Panc1 (cell line): ENCODE measurements at places on chromosomes 4 and X. TPM values are rescaled to one million over a fixed set of nuclear protein-coding genes. Genes with fewer than 3 reads are reported as not detected.

- no peaks in the 10 kb centered on the region for H3K27me3 ChIP-seq
- H3K4me3 ChIP-seq, result no peak overlapping the region
- H3K4me1 ChIP-seq, result no peaks in the 10 kb centered on the region
- H3K36me3 ChIP-seq, result no peaks in the 10 kb centered on the region
Measured at GRCh38 chrX:2903366-2903765, 25.8 kb downstream of the ARSD start.

Gene CCKAR
- not detected for total RNA-seq

Gene STARD8
- 4.6 TPM for total RNA-seq

DNA sequence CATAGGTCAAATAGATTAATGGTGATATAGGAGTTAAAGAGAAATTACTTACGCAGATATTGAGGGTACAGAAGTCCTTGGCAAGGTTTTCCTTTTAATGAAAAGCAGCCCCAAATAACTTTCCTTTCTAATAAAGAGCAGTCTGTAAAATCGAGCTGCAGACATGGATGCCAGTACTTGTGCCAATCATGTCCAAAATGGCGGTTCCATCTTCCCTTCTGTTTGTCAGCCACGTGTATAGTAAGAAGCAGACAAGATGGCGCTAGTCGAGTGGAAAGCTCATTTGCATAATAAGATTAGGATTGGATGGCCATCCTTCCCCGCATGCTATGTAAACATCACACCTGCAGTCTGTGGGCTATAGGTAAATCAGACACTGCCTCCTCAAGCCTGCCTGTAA, 68.5 kb downstream of the FGFBP1 start:
- no peaks in the 10 kb centered on the region for H3K4me1 ChIP-seq
- H3K36me3 ChIP-seq, result no peaks in the 10 kb centered on the region
- no peak for DNase-seq
- H3K4me3 ChIP-seq, result no peak overlapping the region

DNA sequence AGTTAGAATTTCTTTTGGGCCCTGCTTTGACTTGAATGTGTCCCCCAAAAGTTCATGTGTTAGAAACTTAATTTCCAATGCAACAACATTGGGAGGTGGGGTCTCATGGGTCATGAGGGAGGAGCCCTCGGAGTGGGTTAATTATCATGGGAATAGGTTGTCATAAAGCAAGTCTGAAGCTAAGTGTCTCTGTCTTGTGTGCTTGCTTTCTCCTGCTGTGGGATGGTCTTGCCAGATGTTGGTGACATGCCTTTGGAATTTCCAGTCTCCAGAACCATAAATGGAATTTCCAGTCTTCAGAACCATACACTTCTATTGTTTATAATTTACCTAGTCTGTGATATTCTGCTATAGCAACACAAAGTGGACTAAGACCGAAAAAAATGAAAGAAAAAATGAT, 71.6 kb downstream of the RASL11B start:
- no peaks in the 10 kb centered on the region for H3K36me3 ChIP-seq
- no peaks in the 10 kb centered on the region for H3K27me3 ChIP-seq
- no peak for DNase-seq
- no peak overlapping the region for H3K27ac ChIP-seq

DNA sequence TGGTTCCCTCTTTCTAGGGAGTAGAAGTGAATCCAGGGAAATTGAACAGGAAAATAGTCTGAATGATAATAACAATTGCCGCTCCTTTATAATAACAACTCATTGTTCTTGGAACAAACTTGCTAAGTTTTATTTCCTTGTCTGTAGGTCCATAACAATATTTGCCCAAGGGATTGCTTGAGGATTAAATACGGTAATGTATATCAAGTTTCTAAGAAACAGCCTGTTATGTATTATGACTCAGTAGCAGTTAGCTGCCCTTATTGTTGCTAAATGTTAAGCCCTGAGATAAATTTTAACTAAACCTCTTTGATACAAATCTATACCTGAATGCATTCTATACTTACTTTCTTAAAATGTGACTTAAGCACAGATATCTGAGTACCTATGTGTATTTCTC, 215.9 kb upstream of the AADAT start:
- H3K4me3 ChIP-seq, result no peak overlapping the region
- no peak for DNase-seq
- no peak overlapping the region for H3K27ac ChIP-seq

- H3K27ac ChIP-seq, result no peak overlapping the region
- DNase-seq, result no peak
- no peaks in the 10 kb centered on the region for H3K27me3 ChIP-seq
- no peak overlapping the region for H3K4me3 ChIP-seq
Measured at GRCh38 chrX:9153300-9153699, 119.4 kb upstream of the FAM9B start.
